ENCODE measurements at places on chromosomes 11 and 22.

GRCh38 chr11:12430351-12430750, 53.0 kb downstream of the PARVA start:
- no peak for DNase-seq

- no peak for DNase-seq
Observed at GRCh38 chr22:33873186-33873585, 47.1 kb downstream of the LARGE1 start.

GRCh38 chr11:118438314-118438931, 2.1 kb downstream of the KMT2A start:
- peak; percentile 42 for DNase-seq

- DNase-seq = no peak
Observed at GRCh38 chr11:132126973-132127899, 756.8 kb downstream of the NTM start.

GRCh38 chr11:29318134-29318845, 698.5 kb downstream of the KCNA4 start:
- no peak for DNase-seq

DNA sequence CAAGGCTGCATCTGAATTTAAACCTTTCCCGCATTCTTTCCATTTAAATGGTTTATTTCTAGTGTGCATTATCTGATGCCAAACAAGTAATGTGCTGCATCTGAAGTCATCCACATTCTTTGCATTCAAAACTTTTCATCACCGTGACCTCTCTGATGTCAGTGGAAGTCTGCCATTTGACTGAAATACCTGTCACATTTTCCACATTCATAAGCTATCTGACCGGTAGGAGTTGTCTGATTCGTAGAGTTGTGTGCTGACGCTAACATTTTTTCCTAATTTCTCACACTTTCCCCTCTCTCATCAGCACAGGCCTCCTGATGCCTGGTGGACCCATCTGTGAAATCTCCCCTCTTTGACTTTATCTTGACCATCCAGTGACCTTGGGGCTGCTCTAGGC, 79.9 kb upstream of the BARX2 start:
- no peak for DNase-seq

- DNase-seq = no peak
Observed at GRCh38 chr22:24417901-24418641, 9.3 kb upstream of the ADORA2A start.

GRCh38 chr22:50574383-50574755, 3.9 kb downstream of the CPT1B start:
- DNase-seq = no peak

DNA sequence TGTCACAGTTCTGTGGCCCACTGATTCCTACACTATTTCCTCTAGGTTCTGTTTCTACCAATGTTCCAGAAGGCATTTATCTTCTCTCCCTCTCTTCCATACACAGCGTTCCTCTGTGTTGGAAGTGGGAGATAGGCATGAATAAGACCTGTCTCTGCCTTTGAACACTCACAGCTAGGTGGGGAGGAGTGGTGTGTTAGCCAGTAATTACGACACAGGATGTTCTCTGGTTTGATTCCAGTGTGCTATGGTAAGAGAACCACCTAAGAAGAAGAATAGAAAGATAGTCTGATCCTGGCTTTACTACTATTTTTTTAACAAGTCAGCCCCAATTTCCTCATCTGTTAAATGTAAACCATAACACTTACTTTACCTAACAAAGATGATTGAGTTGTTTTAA, 200.2 kb upstream of the MTMR2 start:
- DNase-seq = no peak

DNA sequence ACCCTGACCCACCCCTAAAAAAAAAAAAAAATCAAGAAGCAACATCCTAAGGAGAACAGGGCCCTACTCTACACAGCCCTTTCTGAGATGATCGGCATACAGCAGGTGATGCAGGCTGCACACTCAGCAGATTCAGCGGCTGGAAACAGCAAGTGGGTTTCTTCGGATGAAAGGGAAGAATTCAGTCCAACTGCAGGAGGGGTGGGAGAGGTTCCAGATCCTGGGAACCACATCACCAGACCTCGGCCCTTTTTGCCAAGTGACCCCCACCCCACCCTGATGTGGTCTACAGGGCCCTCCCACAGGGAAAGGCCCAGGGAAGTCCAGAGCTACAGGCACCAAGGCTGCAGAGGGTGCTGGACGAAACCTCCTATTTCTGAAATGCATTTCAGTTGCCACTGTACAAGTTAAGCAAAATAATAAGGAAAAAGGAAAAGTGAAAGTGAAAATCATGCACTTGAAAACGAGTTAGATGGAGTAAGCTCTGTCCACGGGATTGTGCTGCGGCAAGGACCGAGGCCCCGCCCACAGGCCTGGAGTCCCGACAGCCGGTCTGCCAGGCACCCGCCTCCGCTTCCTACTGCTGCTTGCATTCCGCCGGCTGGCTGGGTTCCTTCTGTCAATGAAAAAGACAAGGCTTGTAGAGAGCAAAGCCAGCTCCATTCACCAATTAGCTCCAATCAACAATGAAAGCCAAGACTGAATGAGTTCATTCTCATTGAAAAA, 16.0 kb upstream of the PHLDA2 start:
- peak; percentile 43 for DNase-seq

DNA sequence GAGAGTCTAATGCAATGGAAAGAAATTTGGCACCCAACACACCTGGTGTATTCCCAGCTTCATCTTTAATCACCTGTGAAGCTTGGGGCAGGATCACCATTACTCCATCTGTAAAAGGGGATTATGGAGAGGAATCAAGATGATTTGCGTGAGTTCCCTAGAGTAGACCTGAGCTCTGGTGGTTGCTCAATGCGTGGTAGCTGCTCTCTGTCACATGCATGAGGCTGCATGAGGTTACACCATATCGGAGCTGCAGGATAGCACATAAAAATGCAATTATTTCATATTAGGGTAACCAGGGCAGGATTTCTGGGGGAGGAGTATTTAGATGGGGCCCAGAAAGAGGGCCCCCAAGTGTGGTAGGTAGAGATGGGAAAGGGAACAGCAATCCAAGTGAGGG, 35.3 kb upstream of the CLMP start:
- no peak for DNase-seq

GRCh38 chr11:45665933-45666647, 668 bp upstream of the CHST1 start:
- DNase-seq = no peak

DNA sequence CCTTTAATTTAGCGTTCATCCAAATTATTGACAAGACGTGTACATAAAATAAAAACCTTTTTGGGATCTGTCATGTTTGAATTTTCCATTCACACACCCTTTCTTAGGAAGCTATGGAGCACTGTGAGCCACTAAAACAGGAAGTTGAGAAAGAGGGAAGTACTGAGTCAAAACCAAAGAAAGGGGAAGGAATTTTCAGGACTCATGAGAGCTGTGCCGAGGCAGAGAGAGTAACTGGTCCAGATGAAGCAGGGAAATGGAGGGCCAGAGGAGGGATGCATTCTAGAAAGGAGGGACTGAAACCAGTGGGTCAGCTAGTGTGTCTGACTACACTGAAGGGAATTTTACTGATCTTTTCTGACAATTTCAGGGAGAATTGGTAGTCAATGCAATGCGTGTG, 24.9 kb downstream of the APLP2 start:
- no peak for DNase-seq

- DNase-seq = no peak
Observed at GRCh38 chr22:49326558-49326957, 501.1 kb downstream of the BRD1 start.

GRCh38 chr11:6391537-6392134, 1.4 kb downstream of the SMPD1 start:
- DNase-seq = no peak

DNA sequence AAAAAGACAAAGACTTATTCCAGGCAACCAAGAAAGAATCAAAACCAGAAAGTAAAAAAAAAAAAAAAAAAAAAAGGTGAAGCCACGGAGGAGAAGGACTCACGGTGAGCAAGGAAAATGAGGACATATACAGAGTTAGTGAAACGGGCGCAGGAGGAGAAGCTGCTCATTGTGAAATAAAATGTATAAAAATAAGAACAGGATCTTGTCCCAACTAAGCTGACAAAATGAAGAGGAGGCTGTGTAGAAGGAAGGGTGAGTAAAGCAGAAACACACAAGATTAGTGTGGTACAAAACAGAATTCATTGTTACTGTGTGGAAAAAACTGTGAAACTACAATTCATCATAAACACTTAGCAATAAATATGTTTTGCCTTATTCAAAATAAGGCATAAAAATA, 7.6 kb downstream of the IL17REL start:
- no peak for DNase-seq

DNA sequence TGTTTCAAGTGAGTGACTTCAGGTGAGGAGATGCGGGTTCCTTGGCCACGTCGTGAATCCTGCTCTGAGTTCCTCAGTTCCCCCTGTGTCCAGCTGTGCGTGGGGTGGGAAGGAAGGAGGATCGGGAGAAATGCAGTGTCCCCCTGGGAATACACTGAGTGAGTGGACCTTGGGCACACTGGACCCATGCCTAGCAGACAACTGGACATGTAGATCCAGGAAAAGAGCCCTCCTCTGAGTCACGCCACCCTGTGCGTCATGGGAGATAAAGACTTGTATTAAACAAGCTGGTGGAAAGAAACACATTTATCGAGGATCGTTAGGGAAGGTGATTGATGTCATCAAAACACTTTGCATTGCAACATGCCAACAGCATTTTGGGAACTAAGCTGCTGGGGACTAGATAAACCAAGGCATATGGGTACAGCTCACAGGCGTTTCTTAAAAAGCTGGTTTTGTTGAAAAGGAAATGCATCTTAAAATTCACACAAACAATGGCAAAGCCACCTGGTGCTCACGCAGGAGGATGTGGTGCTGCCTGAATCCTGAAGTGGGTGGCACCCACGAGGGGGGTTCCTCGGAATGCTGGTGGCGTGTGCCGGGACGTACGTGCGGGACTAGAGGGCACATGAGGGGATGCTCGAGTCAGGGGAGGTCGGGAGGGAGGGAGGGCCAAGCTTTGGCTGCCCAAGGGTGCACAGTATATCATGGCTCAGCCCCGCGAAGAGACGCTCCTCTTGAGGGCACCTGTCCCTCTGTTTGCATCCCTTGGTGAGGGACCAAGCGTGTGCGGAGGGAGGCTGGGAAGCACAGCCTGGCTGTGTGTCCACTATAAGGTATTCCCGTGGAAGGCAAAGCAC, 303.5 kb downstream of the TBC1D22A start:
- DNase-seq = no peak

DNA sequence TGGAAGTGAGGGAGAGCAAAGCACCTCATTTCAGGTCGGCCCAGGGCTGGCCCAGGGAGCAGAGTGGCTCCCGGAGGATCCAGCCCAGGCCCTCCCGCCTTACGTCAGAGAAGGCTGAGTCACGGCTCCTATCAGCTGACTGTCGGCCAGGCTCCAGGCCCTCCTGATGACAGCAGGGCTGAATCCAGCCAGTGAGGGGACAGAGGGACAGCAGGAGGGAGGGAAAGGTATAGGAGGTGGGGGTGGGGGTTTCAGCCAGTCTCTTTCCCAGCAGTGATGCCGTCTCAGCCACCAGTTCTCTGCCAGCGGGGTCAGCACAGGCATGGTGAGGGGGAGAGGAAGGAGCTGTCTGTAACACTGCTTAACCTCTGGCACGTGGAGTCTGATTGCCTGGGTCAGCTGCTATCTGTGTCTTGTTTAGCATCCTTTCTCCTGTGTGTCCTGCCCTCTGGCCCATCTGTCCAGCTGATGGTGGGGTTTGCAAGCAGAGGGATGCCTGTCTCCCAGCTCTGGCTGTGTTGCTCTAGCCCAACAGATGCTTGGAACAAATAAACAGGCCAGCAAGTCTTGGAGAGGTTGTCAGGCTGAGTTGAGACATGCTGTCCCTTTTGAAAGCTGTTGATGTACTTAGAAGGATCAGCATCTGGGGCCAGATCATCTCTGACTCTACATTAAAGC, 74.0 kb downstream of the ADAMTS15 start:
- DNase-seq = no peak

DNA sequence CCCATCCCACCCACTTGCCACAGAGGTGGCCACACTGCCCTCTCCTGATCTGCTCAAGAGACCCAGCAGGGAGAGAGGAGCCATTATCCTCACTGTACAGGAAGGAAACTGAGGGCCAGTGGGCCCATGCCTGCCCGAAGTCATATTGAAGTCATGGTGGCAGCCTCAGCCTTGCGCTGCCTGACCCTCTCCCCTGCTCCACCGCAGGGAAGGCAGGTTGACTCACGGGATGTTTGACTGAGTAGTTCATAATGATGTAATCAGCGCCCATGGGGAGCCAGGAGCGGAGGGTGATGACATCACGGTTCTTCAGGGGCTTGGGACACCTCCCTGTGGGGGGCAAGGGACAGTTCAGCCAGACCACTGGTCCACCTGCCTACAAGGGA, 6.1 kb upstream of the ARAP1 start:
- no peak for DNase-seq

DNA sequence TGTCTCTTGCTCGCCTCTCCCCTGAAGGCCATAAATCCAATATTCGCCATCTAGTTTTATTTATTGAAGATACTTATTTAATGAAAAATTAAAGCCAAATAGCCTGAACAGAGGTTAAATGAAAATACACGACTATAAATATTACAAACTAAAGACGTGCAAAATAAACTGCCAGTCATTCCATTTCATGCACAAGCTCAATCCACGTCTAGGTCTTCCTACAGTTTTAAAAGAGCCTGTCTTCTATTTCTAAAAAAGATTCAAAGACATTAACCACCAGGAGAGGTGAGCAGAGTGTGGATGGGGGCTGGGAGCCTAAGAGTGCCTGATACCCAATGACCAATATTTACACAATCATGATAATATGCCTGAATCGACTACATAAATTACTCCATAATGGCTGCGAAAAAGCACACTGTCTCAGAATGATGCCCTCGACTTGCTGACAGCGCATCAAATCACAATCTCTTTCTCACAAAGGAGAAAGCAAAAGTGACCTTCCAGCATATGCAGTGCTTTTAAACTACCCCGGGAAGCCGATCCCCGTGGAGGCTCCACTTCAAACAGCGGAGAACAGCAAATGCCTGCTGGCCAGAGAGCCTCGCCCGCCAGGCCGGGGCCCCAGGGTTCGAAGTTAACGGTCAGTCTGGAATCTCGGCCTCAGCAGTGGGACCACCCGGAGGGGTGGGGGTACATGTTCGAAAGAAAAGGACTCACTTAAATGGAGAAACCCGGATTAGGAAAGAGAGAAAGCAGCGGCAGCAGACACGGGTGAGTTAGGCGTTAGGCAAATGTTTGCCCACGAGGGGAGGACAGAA, 1.7 kb downstream of the FCHSD2 start:
- DNase-seq = no peak

GRCh38 chr11:120645639-120646038, 134.1 kb downstream of the GRIK4 start:
- no peak for DNase-seq

DNA sequence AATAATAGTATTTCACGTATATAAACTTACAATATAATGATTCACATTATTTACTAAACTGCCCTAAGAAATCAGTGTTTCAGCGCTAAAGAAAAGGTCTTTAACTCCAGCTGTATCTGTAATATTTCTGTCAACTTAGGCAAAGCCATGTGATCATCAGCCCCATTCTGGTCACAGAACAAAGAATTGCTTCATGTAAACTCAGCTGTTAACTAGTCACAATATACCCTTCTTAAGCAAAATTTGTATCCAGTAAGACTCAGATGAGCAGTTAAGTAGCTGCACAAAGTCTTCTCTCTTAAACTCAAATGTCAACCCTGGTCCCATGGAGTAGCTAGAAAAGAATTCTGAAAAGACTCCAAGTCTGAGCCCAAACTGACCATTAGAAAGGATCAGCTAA, 26.6 kb downstream of the HPS5 start:
- no peak for DNase-seq

GRCh38 chr11:134554861-134555260, 142.8 kb upstream of the B3GAT1 start:
- DNase-seq = no peak

All from stimulated activated CD4-positive, alpha-beta T cell treated with anti-CD3 and anti-CD28 coated beads, Interleukin-4, amount 100 ng/mL, for 4 hours (primary cell).